ENCODE measurements at places on chromosomes 11 and 22.

DNA sequence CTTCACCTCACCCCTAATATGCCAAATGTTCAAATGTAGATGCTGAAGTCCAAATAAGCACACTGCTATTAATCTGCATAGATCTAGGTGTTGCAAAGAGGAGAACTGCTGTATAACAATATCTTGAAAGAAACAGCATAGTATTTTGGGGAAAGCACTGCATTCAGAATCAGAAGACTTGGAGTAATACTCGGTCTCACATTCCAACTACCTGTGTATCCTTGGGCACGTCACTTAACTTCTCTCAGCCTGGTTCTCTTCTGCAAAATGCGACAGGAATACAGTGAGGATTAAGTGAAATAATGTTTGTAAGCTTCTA is 332 bp upstream of the HMGXB4 start:
- peaks cover 16% of the 10 kb centered on the region for H3K4me1 ChIP-seq
- H3K4me3 ChIP-seq: peak overlapping the region; percentile 94
- peak overlapping the region; percentile 98 for H3K27ac ChIP-seq
- no peaks in the 10 kb centered on the region for H3K36me3 ChIP-seq
- no peak for DNase-seq

- no peak for DNase-seq
- H3K4me1 ChIP-seq: peaks cover 50% of the 10 kb centered on the region
- H3K27ac ChIP-seq: no peak overlapping the region
- no peaks in the 10 kb centered on the region for H3K27me3 ChIP-seq
- H3K36me3 ChIP-seq: no peaks in the 10 kb centered on the region
Measured at GRCh38 chr11:62925308-62925707, 4.1 kb upstream of the CHRM1 start.

DNA sequence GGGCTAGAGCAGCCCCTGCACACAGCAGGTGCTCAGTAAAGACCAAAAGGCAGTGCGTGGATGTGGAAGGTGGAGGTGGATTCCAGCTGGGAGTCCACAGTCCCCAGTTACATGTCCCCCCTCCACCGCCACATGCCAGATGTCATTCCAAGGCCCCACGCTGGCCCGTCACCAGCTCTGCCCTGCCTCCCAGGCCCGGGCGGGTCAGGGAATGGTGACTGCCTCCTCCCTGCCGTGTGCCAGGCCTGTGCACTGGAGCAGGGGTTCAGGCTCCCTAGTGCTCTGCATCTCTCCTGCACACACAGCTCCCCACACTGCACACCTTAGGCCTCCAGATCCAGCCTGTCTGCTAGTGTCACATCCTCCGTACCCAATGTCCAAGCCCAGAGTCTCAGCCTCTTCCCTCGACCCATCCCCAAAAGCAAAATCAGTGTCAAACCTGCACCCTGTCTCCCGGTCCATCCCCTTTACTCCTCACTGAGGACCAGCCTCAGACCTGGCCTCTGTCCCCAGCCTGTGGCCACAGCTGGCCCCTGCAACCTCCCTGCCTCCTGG is 40.2 kb upstream of the PRODH start:
- H3K4me1 ChIP-seq: no peaks in the 10 kb centered on the region
- DNase-seq: no peak
- H3K36me3 ChIP-seq: no peaks in the 10 kb centered on the region
- peaks cover 14% of the 10 kb centered on the region for H3K27me3 ChIP-seq
- no peak overlapping the region for H3K27ac ChIP-seq

GRCh38 chr11:132639403-132639802 is 892.9 kb downstream of the OPCML start:
- H3K4me1 ChIP-seq: no peaks in the 10 kb centered on the region
- no peak overlapping the region for H3K4me3 ChIP-seq
- H3K27ac ChIP-seq: no peak overlapping the region
- no peak for DNase-seq
- H3K36me3 ChIP-seq: no peaks in the 10 kb centered on the region

DNA sequence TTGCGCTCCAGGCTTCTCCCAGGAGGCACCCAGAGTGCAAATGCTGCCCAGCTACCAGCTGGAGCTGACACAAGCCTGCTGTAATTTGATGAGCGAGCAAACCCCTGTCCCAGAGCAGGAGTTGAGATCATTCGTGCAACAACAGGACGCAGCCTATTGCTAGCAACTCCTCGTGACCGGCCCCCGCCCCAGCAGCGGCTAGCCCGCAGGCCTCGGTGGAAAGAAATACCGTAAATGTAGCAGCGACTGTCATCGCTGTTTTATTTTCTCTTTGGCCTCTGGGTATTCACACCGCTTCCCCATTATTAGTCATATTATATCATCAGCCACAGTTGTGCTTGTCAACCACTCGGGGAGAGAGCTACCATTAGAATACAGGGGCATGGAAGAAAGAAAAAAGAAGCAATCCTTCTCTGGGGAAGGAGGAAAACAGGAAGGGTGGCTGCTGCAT is 59.2 kb upstream of the ATXN10 start:
- no peaks in the 10 kb centered on the region for H3K27me3 ChIP-seq
- no peak overlapping the region for H3K27ac ChIP-seq
- H3K36me3 ChIP-seq: no peaks in the 10 kb centered on the region
- H3K4me3 ChIP-seq: peak overlapping the region; percentile 16
- H3K4me1 ChIP-seq: peaks cover 9% of the 10 kb centered on the region

DNA sequence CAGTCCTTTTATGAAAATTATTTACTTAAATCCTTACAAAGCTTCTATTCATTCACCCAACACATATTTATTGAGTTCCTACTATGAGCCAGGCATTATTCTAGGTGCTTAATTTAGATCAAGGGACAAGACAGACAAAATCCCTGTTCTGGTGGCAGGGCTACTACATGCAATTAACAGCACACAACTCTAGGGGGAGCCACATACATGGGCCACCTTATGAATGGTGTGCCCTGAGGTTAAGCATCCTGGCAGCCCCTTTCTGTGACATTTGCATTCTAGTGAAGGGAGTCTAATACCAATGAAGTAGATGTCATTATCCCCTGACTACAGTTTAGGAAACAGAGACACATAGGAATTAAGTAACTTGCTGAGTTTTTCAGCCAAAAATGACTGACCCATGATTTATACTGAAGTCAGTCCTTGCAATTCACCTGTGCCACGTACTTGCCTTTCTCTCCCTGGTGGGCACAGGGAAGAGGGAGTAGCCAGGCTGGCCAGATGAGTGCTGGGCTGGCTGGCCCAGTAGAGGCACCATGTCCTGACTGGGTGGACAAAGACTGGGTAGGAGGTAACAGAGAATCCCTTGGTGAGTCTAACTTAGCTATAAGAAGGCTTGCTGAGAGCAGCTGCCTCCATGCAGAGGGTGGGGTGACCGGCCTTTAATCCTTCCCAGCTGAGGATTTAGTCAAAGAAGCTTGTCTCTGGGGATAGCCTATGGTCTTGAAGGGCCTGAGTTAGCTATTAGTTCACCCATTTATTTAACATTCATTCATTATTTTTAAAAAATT is 52.0 kb upstream of the ELF5 start:
- H3K36me3 ChIP-seq: no peaks in the 10 kb centered on the region
- H3K27me3 ChIP-seq: peaks cover 6% of the 10 kb centered on the region
- no peaks in the 10 kb centered on the region for H3K4me1 ChIP-seq
- no peak for DNase-seq
- H3K4me3 ChIP-seq: no peak overlapping the region

DNA sequence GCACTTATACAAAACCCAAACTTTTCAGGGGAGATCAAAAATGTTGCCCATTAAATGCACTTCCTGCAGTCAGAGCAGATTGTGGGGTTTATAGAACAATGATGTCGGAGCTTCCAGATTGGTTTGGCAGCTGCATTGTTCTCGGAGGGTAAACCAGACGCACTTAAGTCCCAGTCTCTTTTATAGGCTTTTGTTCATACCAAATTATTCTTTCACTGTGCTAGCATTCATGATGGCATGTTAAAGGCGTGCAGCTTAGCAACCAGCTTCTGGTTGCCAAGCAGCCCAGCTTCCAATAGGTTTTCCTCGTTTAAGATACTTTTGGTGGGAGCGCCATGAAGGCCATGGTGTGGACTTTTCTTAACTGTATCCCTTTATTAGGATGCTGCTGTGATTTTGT is 40.9 kb downstream of the ZC3H12C start:
- H3K27ac ChIP-seq: no peak overlapping the region
- no peaks in the 10 kb centered on the region for H3K27me3 ChIP-seq
- no peaks in the 10 kb centered on the region for H3K4me1 ChIP-seq
- DNase-seq: no peak

- no peaks in the 10 kb centered on the region for H3K27me3 ChIP-seq
- H3K27ac ChIP-seq: peak overlapping the region; percentile 87
- peaks cover 22% of the 10 kb centered on the region for H3K4me1 ChIP-seq
- DNase-seq: no peak
- peaks cover 3% of the 10 kb centered on the region for H3K36me3 ChIP-seq
- peak overlapping the region; percentile 71 for H3K4me3 ChIP-seq
Measured at GRCh38 chr22:40345271-40345670, 1.0 kb upstream of the ADSL start.

- H3K27ac ChIP-seq: no peak overlapping the region
- no peak overlapping the region for H3K4me3 ChIP-seq
- H3K36me3 ChIP-seq: peaks cover 70% of the 10 kb centered on the region
- H3K4me1 ChIP-seq: peaks cover 24% of the 10 kb centered on the region
- no peak for DNase-seq
Measured at GRCh38 chr22:29343313-29343805, 27.9 kb upstream of the RASL10A start.

- no peaks in the 10 kb centered on the region for H3K27me3 ChIP-seq
- H3K4me3 ChIP-seq: no peak overlapping the region
- no peak for DNase-seq
- H3K36me3 ChIP-seq: no peaks in the 10 kb centered on the region
Measured at GRCh38 chr22:39471381-39472141, 14.7 kb downstream of the MGAT3 start.

GRCh38 chr22:35631597-35631996 is 14.5 kb upstream of the MB start:
- H3K36me3 ChIP-seq: no peaks in the 10 kb centered on the region
- DNase-seq: peak; percentile 64
- no peak overlapping the region for H3K4me3 ChIP-seq
- H3K4me1 ChIP-seq: peaks cover 17% of the 10 kb centered on the region
- no peaks in the 10 kb centered on the region for H3K27me3 ChIP-seq

DNA sequence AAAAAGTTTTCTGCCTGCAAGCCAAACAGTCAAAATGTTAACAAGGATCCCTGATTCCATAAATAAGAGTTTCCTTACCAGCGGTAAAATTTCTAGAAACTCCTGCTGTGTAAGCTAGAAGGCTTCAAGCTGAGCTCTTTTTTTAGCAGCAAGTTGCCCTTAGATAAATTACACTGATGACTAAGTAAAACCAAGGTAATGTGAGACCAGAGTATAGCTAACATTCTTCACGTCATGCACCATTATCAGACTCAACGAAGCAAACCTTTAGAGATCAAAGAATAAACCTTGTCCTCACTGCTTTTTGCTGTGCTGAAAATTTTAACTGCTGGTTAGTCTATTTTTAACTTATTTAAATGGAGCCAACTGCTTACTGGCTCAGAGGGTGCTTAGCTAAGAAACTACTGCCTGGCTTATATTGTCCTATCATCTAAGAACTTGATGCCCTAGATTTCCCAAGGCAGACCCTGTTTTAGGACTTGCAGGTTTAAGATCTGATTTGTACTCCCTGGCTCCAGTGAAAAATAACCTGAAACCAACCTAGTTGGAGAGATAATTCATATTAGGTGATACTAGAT is 900.7 kb downstream of the JRKL start:
- H3K27me3 ChIP-seq: no peaks in the 10 kb centered on the region
- DNase-seq: no peak
- H3K4me3 ChIP-seq: no peak overlapping the region
- no peak overlapping the region for H3K27ac ChIP-seq

DNA sequence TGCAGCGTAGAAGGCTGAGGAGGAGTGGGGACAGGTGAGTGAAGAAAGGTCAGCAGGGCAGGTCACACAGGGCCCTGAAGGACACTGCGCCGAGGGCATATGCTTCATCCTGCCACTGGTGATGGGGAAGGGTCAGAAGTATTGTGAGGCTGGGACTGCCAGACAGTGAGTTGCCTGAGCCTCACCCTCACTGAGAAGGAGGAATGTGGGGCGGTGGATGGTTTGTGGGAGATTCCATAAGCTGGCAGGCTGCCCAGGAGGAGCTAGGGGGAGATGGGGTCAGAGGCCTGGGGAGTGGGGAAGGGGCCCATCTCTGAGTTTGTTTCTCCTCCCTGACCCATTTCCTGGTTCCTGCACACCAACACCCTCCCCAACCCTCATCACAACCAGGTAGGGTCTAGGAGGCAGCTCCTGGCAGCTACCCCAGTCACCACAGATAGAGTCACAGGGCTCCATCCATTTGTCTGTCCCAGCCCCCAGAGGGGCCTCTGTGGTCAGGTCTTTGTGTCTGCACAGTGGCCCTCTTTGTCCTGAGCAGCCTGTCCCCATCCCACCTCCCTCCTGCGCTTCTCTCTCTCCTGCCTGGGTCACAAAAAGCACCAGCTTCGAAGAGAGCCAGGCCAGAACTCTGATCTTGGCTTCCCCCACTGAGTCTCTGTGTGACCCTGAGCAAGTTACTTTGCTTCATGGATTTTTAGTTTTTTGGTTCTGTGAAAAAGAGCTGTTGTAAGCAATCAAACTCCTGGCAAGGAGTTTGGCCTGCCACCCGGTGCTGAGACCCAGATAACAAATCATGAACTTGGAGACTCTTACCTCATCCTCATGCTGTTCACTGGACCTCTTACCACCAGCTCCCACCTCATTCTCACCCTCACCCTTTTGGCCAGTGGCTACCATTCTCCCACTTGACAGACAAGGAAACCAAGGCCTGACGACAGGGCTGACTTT is 4.6 kb upstream of the P2RY2 start:
- H3K27me3 ChIP-seq: no peaks in the 10 kb centered on the region
- no peak overlapping the region for H3K27ac ChIP-seq
- peaks cover 17% of the 10 kb centered on the region for H3K4me1 ChIP-seq
- no peak overlapping the region for H3K4me3 ChIP-seq
- no peak for DNase-seq

DNA sequence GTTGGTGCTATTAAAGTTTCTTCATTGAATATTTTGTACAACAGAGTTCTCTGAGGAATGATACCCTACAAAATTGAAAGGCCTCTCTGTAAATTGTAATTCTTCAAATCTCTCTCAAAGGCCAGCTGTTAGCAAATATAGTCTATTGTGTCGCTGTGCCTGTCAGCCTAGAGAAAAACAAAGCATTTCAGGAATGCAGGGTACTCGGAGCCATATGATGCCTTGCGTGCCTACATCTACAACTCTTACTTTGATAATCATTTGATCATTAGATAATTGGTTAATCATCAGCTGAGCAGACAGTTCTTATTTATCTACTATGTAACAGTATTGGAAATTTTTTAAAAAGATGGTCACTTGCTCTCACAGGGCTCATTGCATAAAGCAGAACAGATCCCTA is 67.3 kb downstream of the RNF169 start:
- peaks cover 10% of the 10 kb centered on the region for H3K36me3 ChIP-seq
- no peaks in the 10 kb centered on the region for H3K4me1 ChIP-seq
- no peak overlapping the region for H3K4me3 ChIP-seq
- no peak overlapping the region for H3K27ac ChIP-seq
- no peaks in the 10 kb centered on the region for H3K27me3 ChIP-seq
